ENCODE measurements at places on chromosomes 7 and 10.

DNA sequence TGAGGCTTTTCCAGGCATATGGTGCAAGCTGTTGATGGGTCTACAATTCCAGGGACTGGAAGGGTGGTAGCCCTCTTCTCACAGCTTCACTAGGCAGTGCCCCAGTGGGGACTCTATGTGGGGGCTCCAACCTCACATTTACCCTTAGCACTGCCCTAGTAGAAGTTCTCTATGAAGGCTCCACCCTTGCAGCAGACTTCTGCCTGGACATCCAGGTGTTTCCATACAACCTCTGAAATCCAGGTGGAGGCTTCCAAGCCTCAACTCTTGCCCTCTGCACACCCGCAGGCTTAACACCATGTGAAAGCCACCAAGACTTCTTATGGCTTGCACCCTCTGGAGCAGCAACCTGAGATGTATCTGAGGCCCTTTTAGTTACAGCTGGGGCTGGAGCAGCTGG lies 87.8 kb downstream of the ZNF777 start:
- no peak for DNase-seq

GRCh38 chr10:78552261-78552811 lies 516.4 kb upstream of the ZMIZ1 start:
- DNase-seq, result no peak

GRCh38 chr10:26156019-26156418 lies 60.6 kb upstream of the GAD2 start:
- DNase-seq, result no peak

DNA sequence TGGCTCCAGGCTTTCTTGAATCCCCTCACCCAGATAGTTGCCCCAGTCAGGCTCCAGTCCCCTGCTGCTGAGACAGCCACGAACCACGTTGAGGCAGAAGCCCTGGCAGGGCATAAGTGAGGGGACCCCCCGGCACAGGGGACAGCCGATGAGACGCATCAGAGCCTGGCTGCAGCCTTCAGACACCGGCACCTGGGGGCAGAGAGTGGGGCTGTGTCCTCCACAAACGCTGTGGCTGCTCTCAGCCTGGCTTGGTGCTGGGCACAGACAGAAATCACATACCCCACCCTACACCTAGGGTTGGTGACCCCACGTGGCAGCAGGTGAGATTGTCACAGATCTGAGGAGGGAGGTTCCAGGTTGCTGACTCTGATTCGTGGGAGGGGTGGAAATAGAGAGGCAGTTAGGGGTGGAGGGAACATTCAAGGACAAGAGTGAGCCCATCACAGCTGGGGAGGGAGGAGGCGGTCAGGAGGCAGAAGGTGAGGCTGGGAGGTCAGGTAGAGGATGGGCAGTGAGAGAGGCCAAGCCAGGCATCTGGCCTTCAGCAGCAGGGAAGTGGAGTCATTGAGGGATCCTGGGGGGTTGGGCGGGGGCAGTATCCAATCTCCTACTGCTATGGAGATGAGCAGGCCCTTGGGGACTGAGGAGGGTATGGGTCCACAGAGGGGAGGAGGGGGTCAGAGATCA lies 3.2 kb downstream of the GPC2 start:
- DNase-seq, result no peak
